Peyer's patch (tissue), 4 donors: ENCODE measurements at places on chromosomes 12 and 14. TPM values are rescaled to one million over a fixed set of nuclear protein-coding genes. Genes with fewer than 3 reads are reported as not detected.

- H3K4me1 ChIP-seq, result no peaks in the 10 kb centered on the region
- peak; percentile 46 for DNase-seq
- no peaks in the 10 kb centered on the region for H3K27me3 ChIP-seq
- H3K36me3 ChIP-seq, result no peaks in the 10 kb centered on the region
- H3K4me3 ChIP-seq, result no peak overlapping the region
These were observed 24.7 kb upstream of the GPR132 start for GRCh38 chr14:105089746-105090492.

DNA sequence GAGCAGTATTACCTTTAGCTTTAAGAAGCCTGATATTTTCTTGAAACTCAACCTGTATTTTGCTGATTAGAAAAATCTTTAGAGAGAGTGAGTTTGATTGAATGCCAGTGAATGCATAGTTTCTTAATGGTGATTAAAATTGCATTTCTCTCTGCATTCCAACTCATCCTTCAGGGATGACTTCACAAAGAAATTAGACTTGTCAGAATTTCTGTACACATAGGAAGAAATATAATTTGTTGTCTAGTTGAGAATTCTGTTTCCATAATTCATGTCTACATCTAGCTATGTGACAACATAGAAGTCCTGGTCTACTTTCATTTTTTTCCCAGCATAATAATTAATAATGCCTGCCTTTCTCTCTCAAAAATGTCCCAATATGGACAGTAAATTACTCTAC lies 136.6 kb downstream of the OTOGL start:
- no peaks in the 10 kb centered on the region for H3K27me3 ChIP-seq
- no peaks in the 10 kb centered on the region for H3K36me3 ChIP-seq
- H3K4me3 ChIP-seq, result no peak overlapping the region

The PDE6H gene
- total RNA-seq, result not detected

DNA sequence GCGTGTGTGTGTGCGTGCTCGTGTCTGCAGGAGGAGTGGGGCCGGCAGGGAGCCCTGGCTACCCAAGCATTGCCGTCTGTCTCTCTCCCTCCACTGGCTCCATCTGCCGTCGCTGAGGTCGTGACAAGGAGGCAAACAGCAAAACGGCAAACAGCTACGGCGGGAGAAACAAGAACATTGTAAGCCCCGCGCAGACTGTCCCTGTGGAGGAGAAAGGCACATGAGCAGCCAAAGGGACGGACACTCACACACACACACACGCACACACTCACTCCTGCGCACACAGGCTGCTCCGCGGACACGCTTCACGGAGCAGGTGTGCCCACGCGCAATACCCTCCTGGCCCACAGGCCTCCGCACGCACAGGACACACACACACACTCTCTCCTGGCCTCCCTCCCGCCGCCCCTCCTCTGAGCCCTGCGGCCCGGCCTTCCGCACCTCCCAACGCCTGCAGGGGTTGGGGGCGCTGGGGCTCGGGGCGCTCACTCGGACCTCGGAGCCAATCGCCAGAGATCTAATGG lies 905 bp downstream of the CISTR start:
- H3K4me1 ChIP-seq, result peaks cover 4% of the 10 kb centered on the region
- no peaks in the 10 kb centered on the region for H3K36me3 ChIP-seq
- no peak for DNase-seq
- H3K27ac ChIP-seq, result peak overlapping the region; percentile 55

The RDH5 gene
- total RNA-seq, result 90.4 TPM

GRCh38 chr12:109637348-109637747 lies 63.8 kb downstream of the MVK start:
- no peak for DNase-seq
- H3K27me3 ChIP-seq, result no peaks in the 10 kb centered on the region
- no peaks in the 10 kb centered on the region for H3K36me3 ChIP-seq
- H3K4me1 ChIP-seq, result no peaks in the 10 kb centered on the region

The RTL1 gene
- not detected for total RNA-seq

DNA sequence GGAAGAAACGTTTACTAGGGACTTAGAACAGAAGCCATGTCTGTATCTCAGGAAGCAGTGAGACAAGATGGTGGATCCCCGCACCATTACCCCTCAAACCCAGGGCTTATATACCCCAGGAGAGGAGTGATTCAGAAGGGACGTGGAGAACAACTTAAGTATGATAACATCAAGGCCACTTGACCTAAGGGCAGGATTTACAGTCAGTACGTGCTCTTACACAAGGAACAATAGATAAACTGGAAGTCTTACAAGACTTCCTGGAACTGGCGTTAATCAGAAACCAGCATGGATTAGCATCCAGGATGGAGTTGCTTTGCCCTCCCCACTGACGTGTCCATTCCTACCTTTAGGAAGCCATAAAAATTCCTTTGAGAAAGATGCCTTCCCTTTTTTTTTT lies 8.6 kb upstream of the ETFBKMT start:
- H3K27ac ChIP-seq, result no peak overlapping the region
- H3K27me3 ChIP-seq, result no peaks in the 10 kb centered on the region
- no peaks in the 10 kb centered on the region for H3K4me1 ChIP-seq
- no peaks in the 10 kb centered on the region for H3K36me3 ChIP-seq
- H3K4me3 ChIP-seq, result no peak overlapping the region
- no peak for DNase-seq

DNA sequence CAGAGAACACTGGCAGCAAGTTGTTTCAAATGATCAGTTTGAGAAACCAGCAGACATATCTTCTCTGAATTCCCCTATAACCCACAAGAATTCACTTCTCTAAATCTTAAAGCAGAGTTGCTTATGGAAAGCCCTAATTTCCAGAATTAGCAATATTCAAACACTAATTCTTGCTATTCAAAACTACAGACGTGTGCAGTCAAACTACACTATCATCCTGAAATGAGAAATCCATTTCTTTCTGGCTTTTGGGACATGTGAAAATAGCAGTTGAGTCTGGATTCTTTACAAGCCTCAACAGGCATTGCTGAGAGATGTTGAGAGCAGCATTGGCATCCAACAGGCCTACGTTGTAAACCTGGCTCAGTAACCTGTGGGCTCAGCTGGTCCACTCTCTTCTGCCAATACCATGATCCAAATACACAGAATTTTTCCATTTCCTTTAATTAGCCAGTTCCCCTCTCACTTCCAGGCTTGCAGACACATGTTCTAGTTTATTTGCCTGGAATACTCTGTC lies 74.6 kb upstream of the TMTC1 start:
- H3K4me3 ChIP-seq, result no peak overlapping the region
- H3K27ac ChIP-seq, result no peak overlapping the region
- no peaks in the 10 kb centered on the region for H3K36me3 ChIP-seq
- no peaks in the 10 kb centered on the region for H3K4me1 ChIP-seq

The KRT5 gene
- not detected for total RNA-seq

GRCh38 chr14:105857220-105857825 lies 330.9 kb downstream of the TMEM121 start:
- H3K4me3 ChIP-seq, result peak overlapping the region; percentile 57
- no peaks in the 10 kb centered on the region for H3K36me3 ChIP-seq
- peak; percentile 16 for DNase-seq
- H3K4me1 ChIP-seq, result no peaks in the 10 kb centered on the region
- H3K27ac ChIP-seq, result peak overlapping the region; percentile 77
- H3K27me3 ChIP-seq, result no peaks in the 10 kb centered on the region

The NOVA1 gene
- total RNA-seq, result 3.6 TPM

The TMEM120B gene
- 3.7 TPM for total RNA-seq

The GPR135 gene
- 8.0 TPM for total RNA-seq

DNA sequence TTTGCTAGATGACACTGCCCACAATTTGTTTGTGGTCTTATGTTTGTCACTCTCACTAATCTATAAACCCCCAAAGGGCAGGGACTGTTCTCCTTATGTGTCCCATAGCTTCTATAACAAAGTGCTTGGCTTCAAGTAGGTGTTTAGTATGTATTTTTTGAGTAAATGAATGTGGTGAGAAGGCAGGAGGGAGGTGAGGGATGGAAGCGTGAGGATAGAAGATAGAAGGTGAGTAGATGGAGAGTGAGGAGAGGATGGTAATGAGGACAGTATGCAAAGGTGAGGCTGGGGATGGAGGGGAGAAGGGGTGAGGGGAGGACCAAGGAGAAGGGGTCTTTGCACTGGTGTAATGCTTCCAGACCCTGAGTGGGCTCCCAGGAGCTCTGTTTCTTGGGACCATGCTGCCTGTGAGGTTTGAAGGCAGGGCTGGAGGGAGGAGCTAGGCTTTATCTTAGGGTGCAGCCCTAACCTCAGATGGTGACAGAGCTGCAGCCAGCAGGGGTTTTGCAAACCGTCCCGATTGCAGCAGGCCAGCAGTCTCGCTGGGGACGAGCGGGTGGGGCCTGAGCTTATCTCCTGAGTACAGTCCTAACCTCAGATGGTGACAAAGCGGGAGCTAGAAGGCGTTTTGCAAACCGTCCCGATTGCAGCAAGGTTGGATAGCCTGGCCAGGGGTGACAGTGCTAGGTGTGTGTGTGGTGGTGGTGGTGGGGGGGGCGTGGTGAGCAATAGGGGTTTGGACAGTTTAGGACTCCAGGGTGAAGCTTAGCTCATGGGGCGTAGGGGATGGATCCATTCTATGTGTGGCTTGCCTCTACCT lies 6.5 kb downstream of the CEBPE start:
- no peaks in the 10 kb centered on the region for H3K36me3 ChIP-seq
- DNase-seq, result peak; percentile 49
- H3K4me3 ChIP-seq, result no peak overlapping the region
- no peak overlapping the region for H3K27ac ChIP-seq
- no peaks in the 10 kb centered on the region for H3K4me1 ChIP-seq
- H3K27me3 ChIP-seq, result no peaks in the 10 kb centered on the region

- no peaks in the 10 kb centered on the region for H3K4me1 ChIP-seq
- H3K27ac ChIP-seq, result no peak overlapping the region
- H3K4me3 ChIP-seq, result no peak overlapping the region
- H3K27me3 ChIP-seq, result no peaks in the 10 kb centered on the region
These were observed 21.0 kb downstream of the RTN1 start for GRCh38 chr14:59849411-59850130.

The LRRK2 gene
- 2.6 TPM for total RNA-seq

- peaks cover 4% of the 10 kb centered on the region for H3K4me1 ChIP-seq
- no peak overlapping the region for H3K4me3 ChIP-seq
- no peak overlapping the region for H3K27ac ChIP-seq
These were observed 3.4 kb downstream of the ATXN7L3B start for GRCh38 chr12:74541074-74541473.

DNA sequence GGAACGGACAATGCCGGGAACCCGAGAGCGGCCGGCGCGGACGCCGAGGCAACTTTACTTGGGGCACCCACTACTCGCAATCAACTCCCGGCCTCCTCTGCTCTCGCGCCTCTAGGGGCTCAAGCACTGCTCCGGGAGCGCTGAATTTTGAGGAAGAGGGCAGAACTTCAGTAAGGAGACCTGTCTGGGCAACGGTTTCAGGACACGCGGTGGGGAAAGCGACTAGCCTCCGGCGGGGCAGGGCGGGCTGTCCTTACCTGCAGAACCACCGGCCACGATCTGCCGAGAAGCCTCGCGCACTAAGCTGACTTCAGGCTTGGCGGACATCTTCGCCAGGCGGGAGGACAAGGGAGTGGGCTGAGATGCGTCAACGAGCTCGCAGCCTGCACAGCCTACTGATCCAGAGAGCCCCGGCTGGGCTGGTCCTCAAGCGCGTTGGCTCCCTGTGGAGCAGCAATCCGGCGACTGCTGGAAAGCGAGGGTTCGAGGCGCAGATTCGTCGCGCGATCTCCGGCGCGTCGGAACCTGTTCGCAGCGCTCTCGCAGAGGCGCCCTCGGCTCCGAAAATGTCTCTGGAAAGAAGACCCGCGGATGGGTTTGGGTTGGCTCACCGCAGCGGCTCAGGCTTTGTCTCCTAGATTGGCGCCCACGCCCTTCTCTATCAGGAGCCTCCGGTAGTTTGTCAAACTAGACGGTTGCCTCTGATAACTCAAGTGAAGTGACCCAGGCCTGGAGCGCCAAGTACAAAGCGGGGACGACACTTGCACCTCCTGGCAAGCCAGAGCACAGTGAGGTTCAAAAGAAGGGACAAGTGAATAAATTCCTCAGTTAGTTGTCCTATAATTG lies at the start of gene SLC25A21:
SLC25A21 (minus strand) TSS at position 583 of the 846 bp plus-strand sequence.
- H3K27me3 ChIP-seq, result no peaks in the 10 kb centered on the region
- no peaks in the 10 kb centered on the region for H3K36me3 ChIP-seq
- peak within 1 kb of the TSS; percentile 82 for H3K27ac ChIP-seq
- peak within 1 kb of the TSS; percentile 44 for H3K4me3 ChIP-seq
- DNase-seq, result peak; percentile 77

The NAA25 gene
- 25.6 TPM for total RNA-seq

The SLCO1B1 gene
- not detected for total RNA-seq

- no peaks in the 10 kb centered on the region for H3K36me3 ChIP-seq
- H3K4me1 ChIP-seq, result no peaks in the 10 kb centered on the region
- no peak overlapping the region for H3K4me3 ChIP-seq
- no peaks in the 10 kb centered on the region for H3K27me3 ChIP-seq
These were observed 119.8 kb downstream of the DPF3 start for GRCh38 chr14:72774141-72774540.

GRCh38 chr12:32964981-32965585 lies 68.5 kb upstream of the PKP2 start:
- H3K4me1 ChIP-seq, result no peaks in the 10 kb centered on the region
- no peaks in the 10 kb centered on the region for H3K36me3 ChIP-seq
- no peaks in the 10 kb centered on the region for H3K27me3 ChIP-seq
- H3K27ac ChIP-seq, result no peak overlapping the region

DNA sequence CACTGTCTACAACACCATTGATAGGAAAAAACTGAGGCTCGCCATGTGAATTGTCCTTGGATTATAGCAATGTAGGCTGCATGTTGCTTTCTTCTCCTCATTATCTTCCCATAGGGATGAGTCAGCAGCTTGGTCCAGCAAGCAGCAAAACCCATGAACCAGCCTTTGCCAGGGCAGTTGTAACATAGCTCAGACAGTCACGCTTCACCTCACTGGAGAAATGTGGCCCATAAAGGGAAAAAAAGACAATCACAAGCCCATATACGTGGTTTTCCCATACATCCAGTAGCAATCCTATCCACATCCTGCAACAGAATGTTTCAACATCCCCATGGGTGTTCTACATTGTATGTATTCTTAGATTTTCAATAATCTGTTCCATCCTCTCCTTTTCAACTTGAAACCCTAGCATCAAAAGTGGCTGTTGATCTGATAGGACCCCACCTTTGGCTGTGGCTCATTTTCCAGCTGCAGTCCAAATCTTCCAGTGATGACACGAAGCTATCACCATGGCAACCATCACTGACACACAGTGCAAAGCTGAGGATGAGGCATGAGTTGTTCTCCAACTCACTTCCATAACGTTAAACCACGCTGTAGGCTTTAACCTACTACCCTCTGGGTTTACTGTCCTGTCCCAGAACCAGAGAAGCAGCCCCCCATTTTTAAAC lies 34.0 kb downstream of the GRIN2B start:
- H3K27me3 ChIP-seq, result no peaks in the 10 kb centered on the region
- no peak for DNase-seq
- no peak overlapping the region for H3K27ac ChIP-seq
- no peaks in the 10 kb centered on the region for H3K36me3 ChIP-seq

GRCh38 chr12:110122929-110123328 lies 1.2 kb upstream of the IFT81 start:
- no peak for DNase-seq
- no peaks in the 10 kb centered on the region for H3K4me1 ChIP-seq
- no peaks in the 10 kb centered on the region for H3K27me3 ChIP-seq
- no peak overlapping the region for H3K27ac ChIP-seq
- H3K36me3 ChIP-seq, result no peaks in the 10 kb centered on the region
